Caco-2 (cell line): ENCODE measurements at places on chromosomes 13 and 19. TPM values are rescaled to one million over a fixed set of nuclear protein-coding genes. Genes with fewer than 3 reads are reported as not detected.

GRCh38 chr19:15144046-15144646 lies 36.9 kb downstream of the SYDE1 start:
- DNase-seq = no peak

- DNase-seq = peak; percentile 52
Observed at GRCh38 chr13:44879452-44880058, 109.7 kb downstream of the NUFIP1 start.

DNA sequence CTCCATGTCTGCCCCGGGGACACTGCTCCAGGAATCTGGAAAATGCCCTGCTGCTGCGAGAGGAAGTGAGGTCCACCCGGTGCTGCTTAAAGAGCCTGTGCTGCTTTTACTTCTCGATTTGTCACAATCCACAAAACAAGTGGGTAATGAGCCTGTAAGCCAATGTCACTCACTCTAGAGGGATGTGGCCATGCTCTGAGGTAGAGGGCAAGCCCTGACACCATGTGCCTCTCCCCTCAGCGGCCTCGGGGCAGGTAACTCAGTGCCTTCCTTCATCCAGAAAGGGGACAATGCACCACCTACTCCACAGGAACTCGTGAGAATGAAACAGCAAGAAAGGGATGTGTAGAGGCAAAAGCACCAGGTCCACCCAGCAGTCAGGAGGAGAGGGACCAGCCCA lies 106.2 kb downstream of the TUBA3C start:
- no peak for DNase-seq

DNA sequence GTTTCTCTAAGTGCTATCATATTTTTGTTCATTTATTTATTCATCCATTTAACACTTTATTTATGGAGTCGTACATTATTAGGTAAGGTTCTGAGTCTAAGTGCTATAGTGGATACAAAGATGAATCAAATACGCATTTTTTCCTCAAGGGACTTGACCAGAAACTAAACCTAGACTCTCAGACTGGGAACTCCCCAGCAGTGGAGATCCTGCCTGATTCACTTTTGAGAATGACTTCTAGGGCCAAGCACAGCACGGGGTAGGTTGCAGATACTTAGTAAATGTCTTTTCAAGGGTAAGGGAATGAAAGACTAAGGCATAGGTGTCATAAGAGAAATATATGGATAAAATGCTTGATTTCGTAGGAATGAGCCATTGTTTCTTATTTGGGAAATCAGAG lies 7.2 kb downstream of the DNAJC15 start:
- no peak for DNase-seq

DNA sequence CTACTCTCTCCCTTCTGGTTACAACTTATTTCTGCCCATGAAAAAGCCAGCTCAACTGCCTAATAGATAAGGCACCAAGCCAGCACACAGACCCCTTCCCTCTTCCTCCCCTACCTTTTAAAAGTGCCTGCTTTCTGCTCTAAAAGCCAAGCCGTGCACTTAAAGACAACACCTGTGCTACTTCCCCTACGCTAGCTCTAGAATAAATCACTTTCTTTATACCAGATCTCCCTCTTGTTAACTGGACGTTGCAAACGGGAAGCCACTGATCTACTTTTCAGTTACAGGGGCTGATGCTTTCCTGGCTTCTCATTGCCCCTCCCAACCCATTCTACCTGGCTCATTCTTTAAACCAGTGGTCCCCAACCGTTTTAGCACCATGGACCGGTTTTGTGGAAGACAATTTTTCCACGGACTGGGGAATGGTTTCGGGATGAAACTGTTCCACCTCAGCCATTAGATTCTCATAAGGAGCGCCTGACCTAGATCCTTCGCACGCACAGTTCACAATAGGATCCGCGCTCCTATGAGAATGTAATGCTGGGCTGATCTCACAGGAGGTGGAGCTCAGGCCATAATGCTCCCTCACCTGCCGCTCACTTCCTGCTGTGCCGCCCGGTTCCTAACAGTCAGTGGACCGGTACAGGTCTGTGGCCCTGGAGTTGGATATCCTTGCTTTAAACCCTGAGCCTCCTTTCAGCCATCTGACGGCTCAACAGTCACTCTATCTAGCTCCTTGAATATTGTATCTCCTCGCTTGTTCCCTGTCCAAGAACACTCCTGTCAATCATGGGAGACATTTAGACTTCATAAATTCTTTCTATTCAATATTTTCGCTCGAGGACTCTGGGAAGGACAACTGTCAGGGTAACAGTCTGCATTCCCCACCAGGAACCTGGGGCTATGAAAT lies 841 bp upstream of the ZNF223 start:
- DNase-seq = peak; percentile 78

DNA sequence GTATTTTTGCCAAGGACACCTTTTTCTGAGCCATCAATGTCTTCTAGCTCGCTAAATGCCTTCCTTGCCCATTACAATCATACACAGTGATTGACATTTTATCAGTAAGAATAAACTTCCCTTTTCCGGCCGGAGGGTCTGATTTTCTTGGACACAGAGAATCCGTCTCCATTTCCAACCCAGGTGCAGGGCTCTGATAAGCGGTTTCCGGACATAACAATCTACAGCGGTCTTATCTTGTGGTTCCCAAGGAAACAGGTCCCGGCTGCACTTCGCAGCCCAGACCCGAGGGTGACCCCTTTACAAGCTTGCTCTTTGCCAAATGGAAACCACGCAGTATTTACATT lies 5.1 kb upstream of the ZNF77 start:
- peak; percentile 67 for DNase-seq

The NOVA2 gene
- 0.05 TPM in 1 of 2 replicates, not detected in the other for total RNA-seq

- DNase-seq = no peak
Observed at GRCh38 chr13:110304256-110304655, 2.7 kb downstream of the COL4A1 start.

DNA sequence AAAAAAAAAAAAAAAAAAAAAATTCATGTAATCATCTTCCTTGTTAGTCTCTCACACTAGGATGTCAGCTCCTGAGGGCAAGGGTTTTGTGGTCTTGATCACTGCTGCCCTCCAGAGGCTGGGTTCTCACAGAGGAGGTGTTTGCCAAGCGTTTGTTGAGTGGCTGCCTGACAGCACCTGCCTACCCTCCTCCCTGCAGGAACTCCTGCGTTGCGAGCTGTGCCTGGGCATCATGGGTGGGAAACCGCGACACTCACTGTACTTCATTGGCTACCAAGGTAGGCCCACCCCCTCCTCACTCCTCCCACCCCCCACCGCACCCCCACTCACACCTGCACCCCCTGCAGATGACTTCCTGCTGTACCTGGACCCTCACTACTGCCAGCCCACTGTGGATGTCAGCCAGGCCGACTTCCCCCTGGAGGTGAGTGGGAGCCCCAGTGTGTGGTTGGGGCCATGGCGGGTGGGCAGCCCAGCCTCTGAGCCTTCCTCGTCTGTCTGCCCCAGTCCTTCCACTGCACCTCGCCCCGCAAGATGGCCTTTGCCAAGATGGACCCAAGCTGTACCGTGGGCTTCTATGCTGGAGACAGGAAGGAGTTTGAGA lies 8.1 kb downstream of the ATG4D start:
- DNase-seq = peak; percentile 43

- no peak for DNase-seq
Observed at GRCh38 chr19:57599377-57599760, 316 bp upstream of the ZNF530 start.

The MADCAM1 gene
- total RNA-seq = 0.73 and 1.3 TPM in 2 replicates

DNA sequence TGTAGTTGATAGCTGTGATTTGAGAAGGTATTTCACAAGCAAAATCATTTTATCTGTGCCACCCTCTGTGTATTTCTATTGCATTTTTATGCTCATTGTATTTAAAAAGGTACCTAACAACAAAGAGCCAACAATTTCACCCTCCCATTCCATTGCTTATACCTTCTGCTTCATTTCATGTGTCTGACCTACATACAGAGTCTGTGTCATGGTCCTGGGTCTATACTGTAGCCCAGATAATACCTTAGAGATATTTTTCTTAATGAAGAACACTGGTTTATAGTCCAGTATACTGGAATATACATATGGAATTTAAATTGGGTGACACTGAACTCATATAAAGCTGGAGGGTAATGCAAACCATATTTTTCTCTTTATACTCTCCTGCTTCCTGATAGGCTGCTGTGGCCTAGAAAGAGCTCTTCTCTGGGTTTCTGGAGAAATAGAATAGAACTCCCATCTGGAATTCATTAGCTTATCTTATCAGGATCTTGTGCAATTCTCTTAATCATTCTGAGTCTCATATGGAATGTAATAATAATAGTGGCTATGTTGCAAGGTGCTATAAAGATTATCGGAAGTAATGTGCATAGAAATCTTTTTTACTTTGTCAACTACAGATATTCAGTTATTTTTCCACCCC lies 31.8 kb upstream of the SPART start:
- DNase-seq = no peak

DNA sequence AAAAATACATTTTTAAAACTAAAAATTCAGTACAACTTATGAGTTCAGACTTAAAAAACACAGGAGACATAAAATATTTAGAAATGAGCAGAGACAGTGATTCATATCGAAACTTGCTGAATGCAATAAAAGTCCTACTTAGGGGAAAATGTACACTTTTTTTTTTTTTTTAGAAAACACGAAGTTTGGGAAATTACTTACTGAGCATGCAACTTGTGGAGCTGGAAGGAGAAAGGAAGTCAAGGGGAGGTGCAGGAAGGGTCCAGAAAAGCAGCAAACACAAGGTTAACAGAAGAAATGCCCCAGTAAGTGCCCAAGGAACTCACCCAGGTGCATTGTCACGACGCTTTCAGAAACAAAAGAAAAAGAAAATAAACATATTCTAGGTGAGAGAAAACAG lies 18.6 kb upstream of the LAIR1 start:
- DNase-seq = no peak

DNA sequence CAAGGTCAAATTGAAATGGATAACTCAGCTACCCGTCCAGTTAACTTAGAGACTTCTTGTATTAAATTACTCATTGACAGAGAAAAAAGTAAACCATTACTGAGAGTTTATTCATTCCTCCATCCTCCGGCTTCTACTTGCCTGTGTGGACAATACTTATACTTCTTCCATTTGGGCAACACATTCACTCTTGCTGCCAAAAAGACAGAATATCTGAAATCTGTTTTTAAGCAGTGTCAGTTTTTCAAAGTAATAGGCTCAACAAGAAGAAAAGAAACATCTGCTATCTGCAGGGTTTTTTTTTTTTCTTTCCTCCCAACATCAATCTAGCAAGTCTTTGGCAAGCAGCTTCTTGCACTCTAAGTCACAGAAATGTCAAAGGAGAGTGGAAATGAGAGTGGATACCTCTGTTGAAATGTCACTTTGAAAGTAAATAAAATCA lies 1142.8 kb downstream of the PCDH9 start:
- DNase-seq = no peak

The URAD gene
- 5.2 and 8.1 TPM in 2 replicates for total RNA-seq

GRCh38 chr13:77213644-77214043 lies 113.2 kb downstream of the MYCBP2 start:
- DNase-seq = no peak

DNA sequence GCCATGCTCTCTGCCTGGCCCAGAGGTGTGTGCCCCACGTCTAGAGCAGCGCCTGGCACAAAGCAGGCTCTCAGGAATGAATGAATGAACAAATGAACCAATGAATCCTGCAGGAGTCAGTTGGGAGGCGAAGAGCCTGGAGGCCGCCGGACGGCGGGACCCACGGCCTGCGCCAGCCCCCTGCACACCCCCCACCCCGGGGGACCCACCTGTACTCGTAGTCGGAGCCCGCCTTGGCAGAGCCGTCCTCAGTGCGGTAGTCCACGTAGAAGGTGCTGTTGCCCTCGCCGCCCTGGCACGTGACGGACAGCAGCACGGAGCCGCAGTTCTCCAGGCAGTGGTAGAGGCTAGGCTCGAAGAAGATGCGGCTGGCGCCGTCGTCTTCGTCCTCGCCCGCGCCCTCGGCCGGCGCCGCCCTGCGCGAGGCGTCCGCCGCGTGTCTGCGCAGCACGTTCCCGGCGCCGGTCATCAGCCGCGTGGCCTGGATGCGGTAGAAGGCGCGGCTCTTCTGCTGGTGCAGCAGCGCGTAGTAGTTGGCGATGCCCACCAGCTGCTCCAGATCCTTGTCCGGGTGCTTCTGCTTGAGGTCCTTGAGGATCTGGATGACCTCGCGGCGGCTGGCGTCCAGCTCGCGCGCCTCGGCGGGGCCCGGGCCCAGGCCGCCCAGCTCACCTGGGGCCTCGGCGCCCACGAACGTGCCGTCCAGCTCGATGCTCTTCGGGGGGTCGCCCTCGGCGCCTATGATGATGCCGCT lies 14.8 kb downstream of the SLC8A2 start:
- DNase-seq = no peak

GRCh38 chr19:43726736-43727592 lies 11.1 kb downstream of the IRGC start:
- DNase-seq = no peak

The LRRC4B gene
- 0.30 and 0.54 TPM in 2 replicates for total RNA-seq

DNA sequence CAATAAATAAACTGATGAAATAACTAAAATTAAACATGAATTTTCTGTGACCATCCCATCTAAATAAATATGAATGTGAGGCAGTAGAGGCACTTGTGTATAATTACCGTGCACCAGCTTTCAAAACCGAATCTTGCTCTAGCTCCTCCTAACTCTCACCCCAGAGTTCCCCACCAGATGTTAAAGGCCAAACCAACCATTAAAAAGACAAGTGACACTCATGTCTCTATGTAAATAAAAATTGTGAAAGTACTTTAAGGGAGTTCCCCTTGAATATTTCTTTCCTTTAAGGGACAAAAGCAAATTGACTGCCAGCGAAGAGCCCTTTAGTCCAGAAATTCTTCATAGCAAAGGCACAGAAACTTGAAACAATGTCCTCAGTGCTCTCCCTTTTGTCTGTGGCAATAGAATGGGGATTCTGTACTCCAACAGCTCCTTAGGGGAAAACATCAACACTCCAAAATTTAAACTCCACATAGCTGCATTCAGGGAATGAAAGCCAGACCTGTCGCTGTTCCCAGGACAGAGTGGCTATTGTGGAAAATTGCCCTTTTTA lies 101.7 kb upstream of the SOX21 start:
- no peak for DNase-seq

The F10 gene
- 26.3 and 34.3 TPM in 2 replicates for total RNA-seq

The ZNF132 gene
- not detected in 2 replicates for total RNA-seq

- DNase-seq = peak; percentile 87
Observed at GRCh38 chr13:91181892-91182291, 165.6 kb upstream of the MIR17HG start.

GRCh38 chr13:74825152-74825937 lies 656.6 kb downstream of the TBC1D4 start:
- DNase-seq = no peak

DNA sequence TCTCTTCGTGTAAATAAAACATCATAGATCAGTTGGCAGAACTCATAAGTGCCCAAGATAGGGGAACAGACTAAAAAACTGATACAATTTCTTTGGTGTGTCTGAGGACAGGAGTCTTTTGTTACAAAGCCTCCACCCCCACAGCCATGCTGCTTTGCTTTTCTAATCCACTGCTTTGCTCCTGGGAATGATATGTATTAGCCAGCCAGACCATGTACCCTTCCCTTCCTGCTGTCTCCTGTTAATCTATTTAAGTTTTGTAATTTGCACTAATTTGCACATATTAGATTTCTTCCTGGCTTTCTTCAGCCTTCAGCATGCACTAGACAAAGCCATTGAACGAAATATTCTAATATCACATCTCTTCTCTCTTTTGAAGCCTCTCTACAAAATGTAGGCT lies 130.5 kb downstream of the MAB21L1 start:
- DNase-seq = no peak
